ENCODE measurements at places on chromosomes 13 and 19.
A peak's percentile ranks its signal among the peaks of the same experiment; 100 is the strongest.

DNA sequence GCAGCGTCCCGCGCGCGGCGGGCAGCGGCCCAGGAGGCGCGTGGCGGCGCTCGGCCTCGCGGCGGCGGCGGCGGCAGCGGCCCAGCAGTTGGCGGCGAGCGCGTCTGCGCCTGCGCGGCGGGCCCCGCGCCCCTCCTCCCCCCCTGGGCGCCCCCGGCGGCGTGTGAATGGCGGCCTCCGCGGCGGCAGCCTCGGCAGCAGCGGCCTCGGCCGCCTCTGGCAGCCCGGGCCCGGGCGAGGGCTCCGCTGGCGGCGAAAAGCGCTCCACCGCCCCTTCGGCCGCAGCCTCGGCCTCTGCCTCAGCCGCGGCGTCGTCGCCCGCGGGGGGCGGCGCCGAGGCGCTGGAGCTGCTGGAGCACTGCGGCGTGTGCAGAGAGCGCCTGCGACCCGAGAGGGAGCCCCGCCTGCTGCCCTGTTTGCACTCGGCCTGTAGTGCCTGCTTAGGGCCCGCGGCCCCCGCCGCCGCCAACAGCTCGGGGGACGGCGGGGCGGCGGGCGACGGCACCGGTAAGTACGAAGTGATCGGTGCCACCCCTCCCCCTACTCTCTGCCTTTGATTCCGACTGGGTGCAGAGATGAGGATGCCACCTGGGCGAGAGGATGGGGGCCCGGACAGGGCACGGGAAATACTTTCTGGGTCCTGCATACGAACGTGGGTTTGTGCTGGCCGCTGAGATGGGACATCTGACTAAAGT lies 874 bp downstream of the TRIM28 start:
- no peak for DNase-seq

DNA sequence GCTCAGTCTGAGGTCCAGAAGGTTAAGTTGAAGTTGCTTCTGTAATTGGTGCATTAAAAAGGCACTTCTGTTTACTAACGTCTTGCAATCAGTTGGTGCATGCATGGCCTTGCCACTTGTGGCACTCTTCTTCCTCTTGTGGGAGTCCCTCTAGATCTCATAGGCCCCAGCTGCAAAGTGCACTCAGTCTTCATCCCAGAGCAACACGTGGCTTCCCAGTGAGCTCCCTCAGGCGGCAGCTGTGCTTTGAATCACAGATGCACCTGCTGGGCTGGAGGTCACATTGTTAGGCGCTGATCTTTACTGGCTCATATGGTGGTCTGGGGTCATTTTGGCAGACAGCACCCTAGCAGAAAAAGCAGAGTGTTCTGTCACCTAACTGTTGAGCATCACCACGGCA lies 215.7 kb downstream of the ZNF536 start:
- no peak for DNase-seq

DNA sequence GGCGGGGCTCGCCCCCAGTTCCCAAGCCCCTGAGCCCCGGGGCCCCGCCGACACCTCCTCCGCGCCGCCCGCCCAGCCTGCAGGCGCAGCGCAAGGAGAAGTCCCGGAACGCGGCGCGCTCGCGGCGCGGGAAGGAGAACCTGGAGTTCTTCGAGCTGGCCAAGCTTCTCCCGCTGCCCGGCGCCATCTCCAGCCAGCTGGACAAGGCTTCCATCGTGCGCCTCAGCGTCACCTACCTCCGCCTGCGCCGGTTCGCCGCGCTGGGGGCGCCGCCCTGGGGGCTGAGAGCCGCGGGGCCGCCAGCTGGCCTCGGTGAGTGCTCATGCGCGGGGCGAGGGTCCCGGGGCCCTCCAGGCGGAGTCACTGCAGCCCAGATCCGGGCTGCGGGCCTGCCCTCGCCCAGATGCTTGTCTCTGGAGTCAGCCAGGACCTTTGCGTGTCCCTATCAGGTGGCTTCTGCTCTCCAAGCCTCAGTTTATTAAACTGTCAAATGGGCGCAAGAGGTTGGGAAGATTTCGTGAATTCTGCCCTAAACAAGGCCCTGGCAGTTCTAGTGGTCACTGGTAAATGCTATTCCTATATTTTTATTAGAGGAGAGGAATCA lies 2.0 kb downstream of the NPAS1 start:
- no peak for DNase-seq

- no peak for DNase-seq
Measured at GRCh38 chr13:45690636-45691035, 11.5 kb upstream of the CBY2 start.

DNA sequence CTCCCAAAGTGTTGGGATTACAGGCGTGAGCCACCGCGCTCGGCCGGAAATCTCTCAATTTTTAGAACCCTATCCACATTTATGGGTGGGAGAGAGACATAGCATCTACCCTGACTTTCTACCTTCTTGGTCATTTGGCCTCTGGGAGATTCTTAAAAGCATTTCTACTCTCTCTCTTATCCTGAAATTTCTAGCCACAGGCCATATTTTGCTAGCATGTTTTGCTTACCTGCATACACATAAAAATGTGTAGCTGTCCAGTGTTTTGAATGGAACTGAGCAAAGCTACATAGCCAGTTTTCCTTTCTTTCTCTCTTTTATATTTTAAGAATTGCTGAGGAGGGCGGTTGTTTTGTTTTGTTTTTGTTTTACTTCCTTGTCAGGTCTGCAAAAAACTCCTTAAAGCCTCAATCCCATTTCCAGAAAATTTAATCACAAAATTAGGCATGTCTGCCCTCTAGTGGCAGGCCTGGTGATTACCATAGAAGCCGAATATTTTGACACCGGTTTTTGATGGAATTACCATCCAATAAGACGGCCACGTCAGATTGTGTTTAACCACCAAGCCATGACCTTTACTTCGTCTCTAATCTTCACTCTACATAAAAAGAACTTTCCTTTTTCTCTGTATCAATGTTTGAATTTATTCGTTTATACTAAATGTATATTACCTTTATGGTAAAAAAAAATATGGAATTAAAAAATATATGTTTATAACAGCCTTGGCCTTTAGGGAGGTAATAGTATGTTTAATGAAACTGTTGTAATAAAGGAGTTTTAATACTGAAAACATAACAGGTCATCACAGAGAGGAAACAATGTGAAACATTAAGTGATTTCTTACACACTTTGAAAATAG lies 34.4 kb upstream of the OXGR1 start:
- DNase-seq, result peak; percentile 44

DNA sequence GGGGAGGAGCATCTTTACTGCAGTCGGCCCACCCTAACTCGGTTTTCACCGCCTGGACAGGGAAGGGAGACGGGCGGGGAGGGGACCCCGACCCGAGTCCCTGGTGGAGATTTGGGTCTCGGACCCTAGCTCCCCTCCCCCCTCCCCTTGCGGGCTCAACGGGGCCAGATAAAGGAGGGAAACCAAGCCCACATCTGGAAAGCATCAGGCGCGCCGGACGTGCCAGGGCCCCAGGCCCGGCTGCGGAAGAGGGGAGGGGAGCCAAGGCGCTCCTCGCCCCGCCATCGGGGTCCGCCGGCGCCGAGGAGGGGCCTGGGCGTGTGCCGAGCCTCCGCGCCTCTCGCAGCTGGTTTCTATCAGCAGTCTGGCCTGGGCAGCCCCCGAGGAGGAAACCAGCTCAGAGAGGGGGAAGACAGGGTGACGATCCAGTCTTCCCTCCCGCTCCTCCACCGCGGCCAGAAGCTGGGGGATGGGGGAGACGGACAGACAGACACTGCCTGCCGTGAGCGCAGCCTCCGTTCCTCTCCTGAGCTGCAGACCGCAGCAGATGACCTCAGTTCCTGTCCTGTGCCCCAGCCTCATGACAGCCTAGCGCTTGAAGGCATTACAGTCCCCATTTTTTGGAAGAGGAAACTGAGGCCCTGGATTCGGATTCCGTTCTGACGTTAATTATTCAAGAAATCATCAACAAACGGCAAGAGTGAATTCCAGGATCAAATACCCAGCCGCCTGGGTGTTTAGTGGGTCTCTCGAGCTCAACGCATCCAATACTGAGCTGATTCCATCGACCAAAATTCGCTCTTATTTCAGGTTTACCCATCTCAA lies 3.6 kb upstream of the GNG8 start:
- DNase-seq, result peak; percentile 36

DNA sequence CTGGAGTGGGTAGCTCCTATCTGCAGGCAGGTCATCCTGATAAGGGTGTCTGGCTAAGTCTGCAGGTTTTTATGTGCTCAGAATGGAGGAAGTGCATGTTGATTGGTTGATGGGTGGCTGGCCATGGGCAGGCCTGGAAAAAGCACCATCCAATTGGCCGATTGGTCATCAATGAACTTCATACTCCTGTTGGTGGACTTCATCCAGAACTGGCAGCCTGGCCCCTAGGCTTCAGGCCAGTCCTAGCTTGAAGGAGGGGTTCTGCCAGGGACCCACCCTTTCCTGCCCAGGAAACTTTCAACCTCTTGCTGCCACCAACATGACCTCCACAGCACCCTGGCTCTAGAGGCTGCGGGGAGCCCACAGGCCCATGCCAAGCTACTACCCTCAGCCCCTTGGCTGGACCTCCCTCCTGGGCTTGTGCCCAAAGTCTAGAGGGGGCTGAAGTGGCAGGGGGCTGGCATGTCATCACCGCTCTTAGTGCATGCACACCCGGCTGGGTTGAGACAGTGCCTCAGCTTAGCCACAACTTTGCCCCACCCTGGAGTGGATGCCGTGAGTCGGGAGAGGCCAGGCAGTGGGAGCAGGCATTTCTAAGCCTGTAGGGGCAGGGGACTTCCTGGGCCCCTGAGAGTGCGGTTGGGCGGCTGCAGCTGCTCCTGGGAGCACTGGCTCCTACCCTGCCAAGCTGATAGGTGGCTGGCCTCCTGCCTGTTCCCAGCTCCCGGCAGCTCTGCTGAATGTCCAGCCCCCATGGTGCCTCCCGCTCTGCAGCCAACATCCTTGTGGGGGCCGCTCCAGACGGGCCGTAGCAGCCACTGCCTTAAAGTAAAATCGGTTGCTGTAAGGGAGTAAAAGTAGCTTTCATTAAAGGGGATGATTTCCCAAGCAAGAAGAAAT lies 13.2 kb downstream of the DNAJC15 start:
- DNase-seq, result no peak

DNA sequence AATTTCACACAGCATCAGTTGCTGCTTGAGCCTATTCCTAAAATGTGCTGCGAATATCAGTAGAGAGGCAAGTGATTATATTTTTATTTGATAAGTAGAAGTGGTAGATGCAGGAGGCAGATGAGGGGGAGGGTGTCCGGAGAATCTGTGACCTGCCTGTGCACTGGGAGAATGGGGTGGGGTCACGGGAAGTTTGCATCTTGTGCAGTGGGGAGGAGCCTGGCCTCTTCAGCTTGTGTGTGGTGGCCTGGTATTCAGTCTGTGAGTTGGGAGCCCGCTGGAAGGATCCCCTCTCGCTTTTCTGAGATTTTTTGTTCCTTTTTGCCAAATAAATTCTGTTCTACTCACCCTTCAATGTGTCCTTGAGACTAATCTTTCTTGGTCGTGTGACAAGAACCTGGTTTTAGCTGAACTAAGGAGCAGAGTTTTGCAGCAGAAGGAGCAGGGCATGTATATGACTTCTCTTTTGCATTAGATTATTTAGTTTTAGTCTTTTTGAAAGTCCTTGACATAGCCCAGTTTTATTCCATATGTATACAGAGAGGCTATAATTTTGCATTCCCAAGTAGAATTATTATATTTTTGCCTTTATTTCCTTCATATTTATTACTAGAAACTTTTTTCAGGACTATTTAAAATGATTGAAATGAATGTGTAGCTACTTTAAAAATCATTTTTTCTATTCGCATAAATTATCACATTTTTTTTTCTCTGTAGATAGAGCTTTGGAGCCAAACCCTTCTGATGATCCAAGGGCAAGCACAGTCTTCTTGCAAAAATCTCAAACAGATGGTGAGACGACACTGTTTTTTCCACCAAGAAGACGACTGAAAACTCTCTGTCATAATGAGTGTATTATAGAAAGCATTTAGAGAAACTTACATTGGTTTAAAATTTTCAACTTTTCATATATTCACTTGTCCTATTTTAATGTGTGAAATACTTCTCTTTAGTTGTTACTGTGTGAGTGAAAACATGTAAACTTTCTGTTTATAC lies 1257.2 kb downstream of the UQCRFS1 start:
- no peak for DNase-seq

DNA sequence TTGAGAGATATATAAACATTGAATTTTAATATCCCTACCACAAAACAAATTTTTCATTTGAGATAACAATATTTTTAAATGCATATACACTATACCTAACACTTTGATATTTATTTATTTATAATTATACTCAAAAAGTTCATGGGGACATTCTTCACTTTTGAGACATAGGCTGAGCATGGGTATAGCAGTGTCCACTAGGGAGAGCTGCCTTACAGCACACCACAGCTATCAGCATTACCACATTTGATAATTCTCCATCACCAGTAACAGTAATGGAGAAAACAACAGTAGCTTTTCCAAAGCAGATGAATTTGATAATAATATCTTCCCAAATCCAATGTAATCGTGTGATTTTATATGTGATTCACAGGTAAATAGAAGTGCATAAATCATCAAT lies 626.1 kb downstream of the DACH1 start:
- no peak for DNase-seq

DNA sequence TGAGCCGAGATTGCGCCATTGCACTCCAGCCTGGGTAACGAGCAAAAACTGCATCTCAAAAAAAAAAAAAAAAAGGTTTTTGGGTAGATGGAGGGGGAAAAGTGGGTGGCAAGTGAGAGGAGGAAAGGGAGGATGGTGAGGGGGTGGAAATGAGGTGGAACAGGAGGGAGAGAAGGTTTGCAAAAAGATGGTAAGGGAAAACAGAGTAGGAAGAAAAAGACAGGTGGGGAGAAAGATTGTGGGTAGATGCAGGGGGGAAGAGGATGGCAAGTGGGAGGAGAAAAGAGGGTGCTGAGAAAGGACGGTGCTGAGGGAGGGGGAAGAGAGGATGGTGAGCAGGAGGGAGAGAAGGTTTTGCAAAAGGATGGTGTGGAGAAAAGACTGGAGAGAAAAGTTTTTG lies 57.8 kb upstream of the C1QTNF9B start:
- no peak for DNase-seq

DNA sequence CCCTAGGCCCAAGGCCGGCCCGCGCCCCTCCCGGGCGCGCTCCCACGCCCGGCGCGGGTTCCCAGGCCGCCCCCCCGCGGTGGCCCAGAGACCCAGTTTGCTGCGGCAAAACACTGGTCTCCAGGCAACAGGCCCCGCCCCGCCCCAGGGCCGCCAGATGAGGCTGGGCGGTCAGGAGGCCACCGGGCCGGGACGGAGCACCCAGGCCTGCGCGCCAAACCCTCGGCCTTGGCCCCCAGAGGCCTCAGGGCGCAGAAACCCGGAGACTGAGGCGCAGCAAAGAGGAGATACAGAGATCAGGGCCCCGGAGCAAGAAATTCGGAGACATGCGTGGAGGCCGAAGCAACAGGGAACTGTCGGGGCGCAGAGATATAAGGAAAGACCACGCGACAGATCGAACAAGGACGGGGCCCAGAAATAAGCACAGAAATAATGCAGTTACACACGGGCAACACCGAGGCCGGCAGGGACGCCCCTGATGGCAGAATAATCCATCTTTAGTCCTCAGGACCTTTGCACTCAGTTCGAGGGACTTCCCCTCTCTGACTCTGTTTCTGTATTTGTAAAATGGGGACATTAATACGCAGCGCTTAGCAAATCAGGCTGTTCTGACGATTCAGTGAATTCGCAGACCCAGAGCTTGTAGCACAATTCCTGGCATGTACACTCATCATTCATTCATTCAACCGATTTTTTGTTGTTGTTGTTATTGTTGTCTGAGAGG lies 20.8 kb upstream of the ERCC1 start:
- peak; percentile 68 for DNase-seq

- DNase-seq, result no peak
Measured at GRCh38 chr19:677201-677600, 1.0 kb downstream of the FSTL3 start.

- no peak for DNase-seq
Measured at GRCh38 chr13:97945342-97945741, 8.1 kb upstream of the IPO5 start.

GRCh38 chr19:46624958-46625661 lies at the start of gene PTGIR:
Gene PTGIR, minus strand, starts transcription at chr19:46625089. Its CDS starts 864 bp downstream, at chr19:46624225.
- DNase-seq, result no peak
